ENCODE measurements at places on chromosomes 6 and 20.

- DNase-seq: no peak
Measured at GRCh38 chr20:7291946-7292345, 524.5 kb downstream of the BMP2 start.

GRCh38 chr20:10739566-10739965 is 65.8 kb upstream of the JAG1 start:
- DNase-seq: no peak

GRCh38 chr20:64166721-64167615 is 2.7 kb downstream of the MYT1 start:
- peak; percentile 39 for DNase-seq

- no peak for DNase-seq
Measured at GRCh38 chr6:106431972-106432371, 71.5 kb downstream of the CRYBG1 start.

- no peak for DNase-seq
Measured at GRCh38 chr20:24469116-24469893, at the start of gene SYNDIG1. Gene SYNDIG1, plus strand, starts transcription at chr20:24469629. Its CDS starts 73,469 bp downstream, at chr20:24543098.

- no peak for DNase-seq
Measured at GRCh38 chr6:64538722-64539121, 903.1 kb downstream of the PHF3 start.

- no peak for DNase-seq
Measured at GRCh38 chr6:148238713-148239112, 103.9 kb upstream of the SASH1 start.

DNA sequence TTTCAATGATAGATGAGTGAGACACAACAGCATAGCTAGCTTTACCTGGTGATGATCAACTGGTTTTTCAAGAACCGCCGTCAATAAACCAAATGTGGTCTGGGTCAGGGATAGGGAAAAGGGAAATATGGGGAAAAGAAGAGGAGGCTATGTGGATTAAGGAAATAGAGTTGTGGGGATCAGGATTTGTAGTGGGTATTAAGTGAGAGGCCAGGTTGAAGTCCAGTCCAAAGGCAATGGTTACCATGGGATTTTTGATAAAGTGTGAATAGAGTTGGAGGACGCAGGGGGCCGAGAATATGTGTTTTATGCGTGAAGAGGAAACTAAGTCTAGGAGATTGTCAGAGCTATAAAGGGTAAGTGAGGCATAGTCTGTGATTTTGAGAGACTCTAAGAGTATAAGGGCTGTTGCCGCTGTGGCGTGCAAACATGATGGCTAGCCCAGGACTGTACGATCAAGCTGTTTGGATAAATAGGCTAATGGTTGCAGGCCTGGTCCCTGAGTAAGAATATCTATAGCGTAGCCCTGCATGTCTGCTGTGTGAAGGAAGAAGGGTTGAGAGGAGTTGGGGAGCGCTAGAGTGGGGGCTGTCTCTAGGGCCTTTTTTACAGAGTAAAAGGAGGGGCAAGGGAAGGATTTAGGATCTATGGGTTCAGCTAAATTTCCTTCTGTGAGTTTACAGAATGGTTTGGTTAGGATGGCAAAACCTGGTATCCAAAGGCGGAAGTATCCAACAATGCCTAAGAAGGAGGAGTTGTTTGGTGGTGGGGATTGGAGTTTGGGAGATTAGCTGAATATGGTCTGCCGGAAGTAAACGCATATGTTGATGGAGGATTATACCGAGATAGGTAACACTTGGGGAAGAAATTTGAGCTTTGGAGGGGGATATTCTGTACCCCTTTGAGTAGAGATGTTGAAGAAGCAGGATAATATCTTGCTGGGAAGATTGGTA is 749.7 kb upstream of the ADGRB3 start:
- DNase-seq: no peak

- DNase-seq: no peak
Measured at GRCh38 chr6:132135409-132135808, 184.2 kb upstream of the CCN2 start.

- no peak for DNase-seq
Measured at GRCh38 chr6:122200440-122200839, 199.0 kb upstream of the HSF2 start.

DNA sequence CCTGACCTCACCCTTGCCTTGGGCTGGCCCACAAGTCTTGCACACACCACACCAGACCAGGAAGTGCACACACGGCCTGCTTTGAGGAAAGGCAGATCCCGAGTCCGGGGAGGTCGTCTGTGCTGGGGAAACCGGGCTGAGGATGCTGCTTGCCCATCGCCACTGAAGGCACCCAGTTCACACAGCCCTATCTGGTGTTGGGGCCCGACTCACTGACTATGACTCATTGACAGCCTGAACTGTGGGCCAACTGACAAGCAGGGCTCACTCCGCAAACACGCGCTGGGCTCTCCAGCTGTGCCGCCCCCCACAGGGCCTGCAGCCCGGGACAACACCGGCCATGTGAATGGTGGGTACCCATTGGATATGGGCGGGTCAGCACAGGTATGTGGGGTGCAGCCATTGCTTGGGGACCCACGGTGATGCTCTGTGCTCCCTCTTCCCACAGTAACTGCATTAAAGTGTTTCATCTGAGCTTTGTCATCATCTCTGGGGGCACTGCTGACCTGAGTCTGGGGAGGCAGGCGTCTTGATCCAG is 1.6 kb downstream of the SAMD10 start:
- peak; percentile 65 for DNase-seq

GRCh38 chr6:157904999-157905398 is 76.7 kb upstream of the SYNJ2 start:
- DNase-seq: no peak

DNA sequence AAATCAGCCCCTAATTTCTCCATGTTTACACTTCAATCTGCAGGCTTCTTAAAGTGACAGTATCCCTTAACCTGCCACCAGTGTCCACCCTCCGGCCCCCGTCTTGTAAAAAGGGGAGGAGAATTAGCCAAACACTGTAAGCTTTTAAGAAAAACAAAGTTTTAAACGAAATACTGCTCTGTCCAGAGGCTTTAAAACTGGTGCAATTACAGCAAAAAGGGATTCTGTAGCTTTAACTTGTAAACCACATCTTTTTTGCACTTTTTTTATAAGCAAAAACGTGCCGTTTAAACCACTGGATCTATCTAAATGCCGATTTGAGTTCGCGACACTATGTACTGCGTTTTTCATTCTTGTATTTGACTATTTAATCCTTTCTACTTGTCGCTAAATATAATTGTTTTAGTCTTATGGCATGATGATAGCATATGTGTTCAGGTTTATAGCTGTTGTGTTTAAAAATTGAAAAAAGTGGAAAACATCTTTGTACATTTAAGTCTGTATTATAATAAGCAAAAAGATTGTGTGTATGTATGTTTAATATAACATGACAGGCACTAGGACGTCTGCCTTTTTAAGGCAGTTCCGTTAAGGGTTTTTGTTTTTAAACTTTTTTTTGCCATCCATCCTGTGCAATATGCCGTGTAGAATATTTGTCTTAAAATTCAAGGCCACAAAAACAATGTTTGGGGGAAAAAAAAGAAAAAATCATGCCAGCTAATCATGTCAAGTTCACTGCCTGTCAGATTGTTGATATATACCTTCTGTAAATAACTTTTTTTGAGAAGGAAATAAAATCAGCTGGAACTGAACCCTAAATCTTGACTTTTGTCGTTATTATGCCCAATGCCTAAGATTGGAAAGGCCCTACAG is 4.5 kb downstream of the SOX4 start:
- DNase-seq: peak; percentile 34

DNA sequence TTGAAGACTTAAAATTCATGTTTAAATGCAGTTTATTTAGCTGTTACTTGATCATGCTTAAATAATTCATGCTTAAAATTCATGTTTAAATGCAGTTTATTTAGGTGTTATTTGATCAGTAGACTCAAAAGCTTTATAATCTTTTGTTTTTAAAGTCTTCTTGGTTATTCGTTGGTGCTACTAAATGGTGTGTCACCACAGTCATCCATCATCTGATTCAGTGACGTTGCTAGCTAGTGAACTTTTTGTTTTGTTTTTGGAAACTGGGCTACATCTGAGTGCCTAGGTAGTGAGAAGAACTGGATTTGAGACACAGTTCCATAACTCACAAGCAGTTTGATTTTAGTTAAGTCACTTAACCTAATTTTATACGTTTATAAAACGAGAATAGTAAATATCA is 20.9 kb downstream of the SCAF8 start:
- peak; percentile 18 for DNase-seq

DNA sequence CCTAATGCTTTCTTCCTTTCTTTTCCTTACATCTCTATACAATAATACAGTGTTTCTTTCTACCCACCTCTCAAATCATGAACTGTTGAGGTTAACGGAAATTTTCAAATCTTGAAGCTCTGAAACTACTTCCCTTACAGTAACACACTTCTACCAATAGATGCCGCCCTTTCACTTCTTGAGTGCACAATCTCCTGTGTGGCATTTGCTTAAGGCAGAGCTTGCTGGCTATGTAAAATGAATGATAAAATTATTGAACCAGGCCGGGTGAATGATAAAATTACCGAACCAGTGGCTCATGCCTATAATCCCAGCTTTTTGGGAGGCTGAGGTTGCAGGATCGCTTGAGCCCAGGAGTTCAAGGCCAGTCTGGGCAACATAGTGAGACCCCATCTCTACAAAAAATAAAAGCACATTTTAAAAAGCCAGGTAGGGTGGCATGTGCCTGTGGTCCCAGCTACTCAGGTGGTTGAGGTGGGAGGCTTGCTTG is 56.8 kb downstream of the KCNS1 start:
- peak; percentile 85 for DNase-seq

DNA sequence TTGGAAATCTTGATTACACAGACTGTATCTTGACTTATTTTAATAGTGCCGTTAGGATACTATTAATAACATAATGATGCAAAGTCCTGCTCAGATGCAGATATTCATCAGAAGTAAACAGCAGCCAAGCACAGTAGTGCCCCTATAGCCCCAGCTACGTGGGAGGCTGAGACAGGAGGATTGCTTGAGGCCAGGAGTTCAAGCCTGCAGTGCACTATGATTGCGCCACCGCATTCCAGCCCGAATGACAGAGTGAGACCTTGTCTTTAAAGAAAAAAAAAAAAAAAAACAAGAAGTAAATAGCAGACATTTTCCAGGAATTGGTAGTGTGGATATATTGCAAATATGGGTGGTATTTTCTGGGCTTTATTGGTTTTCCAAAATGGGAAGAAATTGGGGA is 61.8 kb downstream of the TULP4 start:
- no peak for DNase-seq

DNA sequence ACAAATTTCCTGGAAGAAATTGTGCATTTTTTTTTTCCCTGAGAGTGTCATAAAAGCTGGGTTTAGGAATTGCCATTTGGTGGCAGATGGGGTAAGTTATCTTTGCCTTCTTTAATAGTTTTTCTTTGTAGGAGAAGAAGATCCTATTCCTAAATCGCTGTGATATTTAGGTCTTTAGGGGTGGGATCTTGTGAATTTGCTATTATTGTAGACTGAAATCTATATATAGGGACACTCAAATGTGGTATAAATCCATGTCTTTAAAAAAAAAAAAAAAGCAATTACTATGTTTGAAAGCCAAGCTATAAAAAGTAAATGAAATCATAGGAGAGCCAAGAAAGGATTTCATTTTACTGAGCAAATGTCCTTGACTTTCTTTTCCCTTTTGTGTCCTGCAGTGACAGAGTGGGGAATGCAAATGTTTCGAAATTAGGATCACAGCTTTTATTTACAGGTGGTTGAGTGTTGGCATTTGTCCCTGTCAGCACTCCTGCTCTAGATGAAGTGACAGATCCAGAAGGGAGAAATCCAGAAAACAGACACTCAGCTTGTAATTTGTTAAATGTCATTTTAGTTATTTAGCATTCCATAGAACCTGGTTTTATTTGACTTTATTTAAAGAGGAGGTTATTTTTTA is 29.4 kb downstream of the TIAM2 start:
- no peak for DNase-seq

DNA sequence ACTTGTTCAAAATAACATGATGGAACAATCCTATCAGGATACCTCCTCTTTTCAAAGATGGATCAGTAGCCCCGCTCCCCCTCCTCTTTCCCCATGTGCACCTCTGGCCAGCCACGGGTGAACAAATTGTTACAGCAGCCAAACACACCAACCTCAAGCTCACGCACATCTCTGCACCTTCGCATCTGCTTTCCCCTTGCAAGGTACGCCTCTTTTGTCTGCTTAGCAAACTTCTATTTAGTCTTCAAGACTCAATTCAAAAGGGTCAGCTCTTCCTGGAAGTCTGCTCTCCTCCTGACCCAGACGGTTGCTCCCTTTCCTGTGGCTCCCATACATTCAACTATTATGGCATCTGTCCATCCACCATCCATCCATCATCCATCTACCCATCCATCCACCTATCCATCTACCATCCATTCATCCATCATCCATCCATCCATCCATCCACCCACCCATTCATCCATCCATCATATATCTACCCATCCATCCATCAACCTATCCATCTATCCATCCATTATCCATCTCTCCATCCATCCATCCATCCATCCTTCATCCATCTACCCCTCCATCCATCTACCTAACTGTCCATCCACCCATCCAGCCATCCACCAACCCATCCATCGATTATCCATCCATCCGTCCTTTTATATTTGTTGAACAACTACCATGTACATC is 36.3 kb upstream of the CDH22 start:
- DNase-seq: no peak

DNA sequence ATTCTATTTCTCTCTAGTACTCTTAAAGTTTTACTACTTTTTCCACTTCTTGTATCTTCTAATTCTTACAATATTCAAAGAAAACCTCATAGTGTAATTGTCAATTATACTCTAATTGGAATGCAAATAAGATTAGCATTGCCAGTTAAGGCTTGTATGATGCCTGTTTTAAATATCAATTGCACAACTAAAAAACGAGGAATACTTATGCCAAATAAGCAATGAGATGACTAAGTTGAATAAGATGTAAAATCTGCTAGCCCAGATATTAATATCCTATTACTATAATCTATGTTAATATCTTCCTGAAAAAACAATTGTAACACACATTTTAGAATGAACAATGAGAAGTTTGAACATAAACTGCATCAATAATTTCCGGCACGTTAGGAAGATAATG is 13.3 kb upstream of the AKAP7 start:
- DNase-seq: no peak

- DNase-seq: no peak
Measured at GRCh38 chr20:20734475-20734948, 22.1 kb upstream of the RALGAPA2 start.

DNA sequence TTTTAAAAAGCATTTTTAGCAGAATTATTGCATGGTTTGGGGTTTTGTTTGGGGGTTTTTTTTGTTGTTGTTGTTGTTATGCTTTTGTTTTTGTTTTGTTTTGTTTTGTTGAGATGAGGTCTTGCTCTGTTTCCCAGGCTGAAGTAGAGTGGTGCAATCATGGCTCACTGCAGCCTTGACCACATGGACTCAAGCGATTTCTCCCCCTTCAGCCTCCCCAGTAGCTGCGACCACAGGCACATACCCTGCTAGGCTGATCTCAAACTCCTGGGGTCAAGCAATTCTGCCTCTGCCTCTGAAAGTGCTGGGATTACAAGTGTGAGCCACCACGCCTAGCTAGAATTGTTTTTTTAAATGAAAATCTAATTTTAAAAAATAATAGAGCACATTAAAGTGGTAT is 35.7 kb downstream of the UBR2 start:
- no peak for DNase-seq

- DNase-seq: no peak
Measured at GRCh38 chr6:111989743-111990142, 64.2 kb upstream of the CCN6 start.

- no peak for DNase-seq
Measured at GRCh38 chr6:22239261-22239921, 57.4 kb downstream of the PRL start.

- no peak for DNase-seq
Measured at GRCh38 chr20:13453367-13453766, 185.4 kb downstream of the TASP1 start.

- DNase-seq: no peak
Measured at GRCh38 chr6:161272635-161273273, 1.1 kb downstream of the AGPAT4 start.

- no peak for DNase-seq
Measured at GRCh38 chr20:48717680-48718223, 110.0 kb downstream of the PREX1 start.
